Central memory CD4-positive, alpha-beta T cell (primary cell): ENCODE measurements at places on chromosomes 16 and 17.
A peak's percentile ranks its signal among the peaks of the same experiment; 100 is the strongest.

GRCh38 chr17:70332356-70333210 lies 163.3 kb downstream of the KCNJ2 start:
- DNase-seq: no peak

DNA sequence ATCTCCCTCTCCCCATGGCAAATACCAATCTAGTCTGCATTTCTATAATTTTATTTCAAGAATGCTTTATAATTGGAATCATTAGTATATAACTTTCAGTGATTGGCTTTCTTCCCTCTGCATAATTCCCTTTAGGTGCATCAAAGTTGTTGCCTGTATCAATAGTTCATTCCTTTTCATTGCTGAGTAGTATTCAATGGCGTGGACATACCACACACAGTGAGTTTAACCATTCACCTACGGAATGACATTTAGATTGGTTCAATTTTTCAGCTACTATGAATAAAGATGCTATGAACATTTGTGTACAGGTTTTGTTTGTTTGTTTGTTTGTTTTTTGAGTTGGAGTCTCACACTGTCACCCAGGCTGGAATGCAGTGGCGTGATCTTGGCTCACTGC lies 9.7 kb downstream of the OTOA start:
- no peak for DNase-seq

DNA sequence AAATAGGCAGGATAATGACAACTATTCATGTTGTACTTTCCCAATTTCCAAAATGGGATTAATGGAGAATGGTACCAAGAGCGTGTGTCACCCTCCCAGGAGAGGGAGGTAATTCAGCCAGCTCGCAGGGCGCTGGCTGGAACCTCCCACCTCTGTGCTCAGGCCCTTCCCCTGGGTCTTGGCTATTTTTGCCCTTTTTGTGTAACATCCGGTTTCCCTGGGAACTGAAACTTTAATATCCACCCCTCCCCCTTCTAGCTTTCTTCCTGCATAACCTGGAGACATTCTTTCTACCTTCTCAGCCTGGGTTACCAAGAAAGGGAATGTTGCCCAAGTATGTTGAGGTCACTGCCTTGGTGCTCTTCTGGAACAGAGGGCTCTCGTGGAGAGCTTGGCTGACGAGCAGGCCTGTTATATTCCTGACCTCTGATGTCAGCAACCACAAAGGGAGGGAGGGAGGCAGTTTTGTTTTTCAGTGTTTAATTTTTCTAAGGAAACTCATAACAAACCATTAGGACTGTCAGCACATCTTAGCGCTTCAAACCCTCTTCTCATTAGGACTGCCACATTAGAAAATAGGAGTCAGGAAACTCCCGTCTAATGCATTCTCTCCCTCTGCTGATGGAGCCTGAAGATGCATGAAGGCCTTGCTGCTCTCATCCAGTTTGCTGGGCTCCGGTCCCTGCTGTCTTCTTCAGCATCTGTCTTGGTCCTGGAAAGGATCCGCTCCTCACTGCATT lies 25.6 kb downstream of the ITGB3 start:
- no peak for DNase-seq

DNA sequence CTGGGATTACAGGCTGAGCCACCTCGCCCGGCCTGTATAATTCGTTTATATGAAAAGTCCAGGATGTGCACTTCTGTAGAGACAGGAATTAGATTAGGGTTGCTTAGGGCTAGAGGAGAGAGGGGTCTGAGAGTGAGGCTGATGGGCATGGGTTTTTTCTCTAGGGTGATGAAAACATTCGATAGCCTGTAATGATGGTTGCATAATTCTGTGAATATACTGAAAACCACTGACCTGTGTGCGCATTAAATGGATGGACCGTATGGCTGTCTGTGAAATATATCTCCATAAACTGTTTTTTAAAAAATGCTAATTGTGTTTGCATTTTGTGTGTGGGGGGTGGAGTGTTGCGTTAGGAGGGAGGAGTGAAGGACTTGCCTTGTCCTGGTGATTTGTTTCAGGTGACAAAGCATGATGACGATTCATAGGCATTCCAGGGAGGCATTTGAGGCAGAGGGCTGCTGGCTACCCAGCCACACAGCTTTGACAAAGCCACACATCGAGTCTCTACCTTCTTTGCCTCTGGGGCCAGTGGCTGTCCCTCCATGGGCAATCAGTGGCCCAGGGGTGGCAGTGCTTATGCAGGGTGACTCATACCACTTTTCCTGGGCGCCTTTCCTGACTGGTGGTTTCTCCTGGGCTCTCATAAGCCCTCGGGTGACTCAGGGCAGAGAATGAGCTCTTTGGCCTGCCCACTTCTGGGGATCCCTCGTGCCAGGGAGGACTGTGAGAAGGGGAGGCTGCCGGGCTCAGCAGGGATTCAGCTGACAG lies 148.5 kb upstream of the WSCD1 start:
- no peak for DNase-seq

- no peak for DNase-seq
These were observed 1.3 kb downstream of the HNF1B start for GRCh38 chr17:37743612-37743874.

- no peak for DNase-seq
These were observed 14.7 kb downstream of the PHKB start for GRCh38 chr16:47475786-47476185.

DNA sequence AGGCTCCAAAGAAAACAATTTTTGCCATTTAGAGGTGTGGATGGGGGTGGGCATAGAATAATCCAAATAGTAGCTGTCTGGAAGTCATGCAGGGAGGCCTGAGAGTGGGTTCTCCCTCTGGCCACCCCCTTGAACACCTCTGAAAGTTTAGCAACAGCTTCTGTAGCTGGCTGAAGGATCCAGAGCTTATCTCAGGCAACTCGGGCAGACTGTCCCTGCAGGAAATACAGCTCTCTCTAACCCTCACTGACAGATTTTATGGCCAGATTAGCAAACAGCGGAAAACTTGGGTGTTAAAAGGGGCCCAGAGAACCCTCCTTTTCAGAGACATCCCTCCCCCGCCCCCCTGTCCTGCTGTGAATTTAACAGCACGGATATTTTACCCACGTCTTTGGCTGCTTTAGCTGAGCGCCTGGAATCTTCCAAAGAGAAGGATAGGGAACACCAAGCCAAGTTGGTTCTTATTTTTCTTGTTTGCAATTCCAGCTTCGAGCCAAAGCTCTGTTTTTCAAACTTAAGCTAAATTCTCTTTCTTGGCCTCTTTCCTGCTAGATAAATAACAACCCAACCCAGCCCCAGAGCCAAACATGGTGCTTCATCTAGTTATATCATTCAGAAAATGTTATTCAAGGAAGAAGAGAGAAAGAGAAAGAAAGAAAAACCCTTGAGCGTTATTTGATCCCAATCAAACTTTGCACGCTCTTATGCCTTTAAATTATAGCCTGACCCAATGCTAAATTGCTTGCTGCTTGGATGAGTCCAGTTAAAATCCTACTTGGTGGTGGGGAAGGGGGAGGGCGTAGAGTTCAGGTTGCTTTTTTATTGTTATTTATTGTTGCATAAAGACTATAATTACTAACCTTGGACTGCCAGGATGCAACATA lies 2.3 kb upstream of the HOXB2 start:
- peak; percentile 12 for DNase-seq

GRCh38 chr16:27259710-27260109 lies 8.9 kb downstream of the NSMCE1 start:
- DNase-seq: no peak

DNA sequence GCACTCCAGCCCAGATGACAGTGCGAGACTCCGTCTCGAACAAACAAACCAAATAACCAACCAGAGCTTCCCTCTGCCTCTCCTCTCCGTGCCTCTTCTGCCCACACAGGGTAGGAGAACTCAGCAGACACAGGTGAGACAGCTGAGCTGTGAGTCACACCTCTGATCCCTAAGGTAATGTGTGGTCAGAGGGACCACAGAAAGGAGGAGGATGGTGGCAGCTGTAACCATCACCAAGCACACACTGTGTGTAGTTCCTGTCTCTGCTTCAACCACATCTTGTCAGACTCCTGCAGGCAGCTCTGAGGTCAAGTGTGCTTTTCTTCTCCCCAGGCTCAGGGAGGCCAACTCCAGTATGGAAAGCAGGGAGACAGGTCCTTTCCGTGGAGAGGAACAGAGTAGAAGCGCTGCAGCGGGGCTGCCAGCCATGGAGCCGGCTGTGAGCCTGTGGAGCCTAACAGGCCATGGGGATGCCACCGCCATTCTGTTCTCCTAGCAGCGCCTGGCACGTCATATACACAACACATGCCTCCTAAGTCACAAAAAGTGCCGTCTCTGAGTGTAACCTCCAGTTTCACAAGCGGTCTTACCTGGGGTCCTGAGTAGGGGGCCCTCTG lies 7.1 kb downstream of the NUDT16L1 start:
- peak; percentile 30 for DNase-seq

DNA sequence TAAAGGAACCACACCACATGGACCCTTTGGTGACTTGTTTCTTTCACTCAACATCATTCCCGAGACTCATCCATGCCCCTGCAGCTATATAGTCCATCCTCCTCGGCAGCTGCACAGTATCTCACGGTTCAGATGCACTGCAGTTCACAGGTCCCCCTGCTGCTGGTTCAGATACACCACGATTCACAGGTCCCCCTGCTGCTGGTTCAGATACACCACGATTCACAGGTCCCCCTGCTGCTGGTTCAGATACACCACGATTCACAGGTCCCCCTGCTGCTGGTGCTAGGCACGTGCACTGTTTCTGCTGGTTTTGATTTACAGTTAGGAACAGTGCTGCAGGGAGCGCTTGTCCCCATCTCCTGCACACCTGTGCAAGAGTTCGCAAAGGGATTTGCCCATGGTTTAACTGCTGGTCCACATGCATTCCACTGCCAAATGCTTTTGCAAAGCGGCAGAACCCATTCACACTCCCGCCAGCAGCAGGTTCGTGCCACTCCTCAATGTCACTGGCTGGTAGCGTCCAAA lies 3.8 kb downstream of the HSDL1 start:
- DNase-seq: no peak

DNA sequence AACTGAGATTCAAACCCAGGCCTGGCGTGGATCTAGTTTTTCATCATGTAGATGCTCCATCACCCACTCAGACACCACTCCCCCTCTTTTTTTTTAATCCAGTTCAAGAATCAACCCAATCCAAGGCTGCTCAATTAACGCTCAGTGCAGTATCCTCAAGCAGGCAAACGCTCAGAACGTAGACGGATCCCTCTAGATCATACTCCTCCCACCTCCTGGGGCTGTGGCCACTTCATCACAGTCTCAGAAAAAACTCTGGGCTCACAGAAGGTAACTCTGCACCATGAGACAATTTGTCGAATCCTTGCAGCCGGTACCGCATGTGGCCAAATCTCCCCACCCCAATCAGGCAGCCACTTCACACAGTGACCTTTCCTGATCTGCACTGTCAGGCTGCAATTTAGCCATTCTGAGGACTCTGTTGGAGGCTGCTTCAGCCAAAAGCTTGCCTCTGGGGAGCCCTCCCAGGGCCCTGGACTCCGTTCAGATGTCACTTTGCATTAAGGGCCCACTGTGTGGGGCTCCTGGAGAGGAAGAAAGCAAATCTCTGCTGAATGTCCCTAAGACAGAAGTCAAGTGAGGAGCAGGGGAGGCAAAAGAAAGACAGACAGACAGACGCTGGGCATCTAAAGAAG lies 183.5 kb downstream of the XYLT1 start:
- DNase-seq: no peak

DNA sequence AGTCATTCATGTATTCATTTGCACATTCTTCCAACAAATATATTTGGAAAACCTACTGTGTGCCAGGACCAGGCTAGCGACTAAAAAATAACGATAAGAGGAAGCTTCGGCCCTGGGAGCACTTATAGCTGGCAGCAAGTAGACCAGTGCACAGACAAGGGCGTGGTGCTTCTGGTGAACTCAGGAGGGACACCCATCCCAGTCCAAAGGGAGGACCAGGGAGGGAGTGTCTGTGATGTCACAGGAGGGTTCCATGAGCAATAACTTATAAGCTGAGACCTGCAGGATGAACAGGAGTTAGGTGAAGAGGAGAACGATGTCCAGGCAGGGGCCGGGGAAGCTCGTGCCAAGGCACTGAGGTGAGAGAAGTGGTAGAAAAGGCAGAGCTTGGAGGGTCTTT lies 17.4 kb upstream of the PHOSPHO1 start:
- no peak for DNase-seq

- DNase-seq: no peak
These were observed 331.0 kb upstream of the CCL2 start for GRCh38 chr17:33924104-33924503.

GRCh38 chr16:48366165-48367093 lies 18.8 kb downstream of the SIAH1 start:
- peak; percentile 67 for DNase-seq
